ENCODE measurements at places on chromosomes 1 and 21.

GRCh38 chr1:56223968-56224367, 355.4 kb downstream of the PLPP3 start:
- DNase-seq = no peak

- peak; percentile 1 for DNase-seq
Observed at GRCh38 chr1:27233667-27234048, 774 bp upstream of the WDTC1 start.

DNA sequence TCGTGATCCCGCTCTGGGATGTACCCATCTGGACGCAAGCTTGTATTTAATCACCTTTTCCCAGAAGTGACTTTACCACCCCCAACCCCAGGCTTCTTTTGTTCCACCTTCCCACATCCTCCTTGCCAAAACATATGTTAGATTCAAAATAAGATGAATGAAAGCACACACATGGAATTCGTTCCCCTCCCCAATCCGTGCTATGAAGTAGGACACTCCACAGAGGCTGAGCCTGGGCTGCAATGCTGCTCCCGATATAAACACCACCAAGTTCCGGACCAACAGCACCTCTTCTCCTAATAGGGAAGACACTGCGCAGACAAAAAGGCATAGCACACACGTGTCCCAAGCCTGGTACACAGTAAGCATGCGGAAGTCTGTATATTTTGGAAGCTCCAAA, 86.1 kb downstream of the CLSTN1 start:
- DNase-seq = no peak

DNA sequence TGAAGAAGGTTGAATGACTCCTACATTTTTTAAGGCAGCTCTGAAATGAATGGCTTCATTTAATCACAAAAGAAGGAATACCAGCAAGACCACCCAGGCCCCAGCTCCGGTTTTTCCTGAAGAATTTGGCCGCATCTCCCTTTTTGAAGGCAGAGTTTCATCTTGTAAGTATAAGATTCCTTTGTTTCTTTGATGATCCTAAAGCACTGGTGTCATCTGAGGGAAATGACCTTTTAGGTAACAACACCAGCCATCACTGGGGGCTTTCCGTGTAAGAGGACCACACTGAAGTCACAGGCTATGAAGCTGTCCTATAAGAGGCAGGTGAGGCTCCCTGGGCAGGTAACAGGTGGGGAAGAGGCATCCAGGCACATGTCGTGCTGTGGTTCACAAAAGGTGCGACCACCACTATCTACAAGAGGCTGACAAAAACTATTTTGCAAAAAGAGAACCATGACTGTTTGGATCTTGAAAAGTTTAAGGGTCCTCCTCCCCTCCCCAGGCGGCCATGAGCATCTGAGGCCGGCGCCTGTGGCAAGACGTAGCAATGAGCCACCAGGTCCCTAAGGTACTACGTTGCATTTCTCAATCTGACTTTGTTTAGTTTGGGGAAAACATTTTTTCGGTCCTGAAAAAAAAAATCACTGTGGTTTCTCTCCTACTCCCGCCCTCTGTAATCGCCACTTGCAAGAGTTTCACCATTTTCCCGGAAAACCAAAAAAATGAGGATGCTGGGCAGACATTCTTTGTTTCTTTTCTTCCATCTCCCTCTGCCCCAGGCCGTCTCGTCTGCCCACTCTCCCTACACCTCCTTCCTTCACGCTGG, 46.3 kb upstream of the IRF2BP2 start:
- DNase-seq = no peak

GRCh38 chr1:231165371-231165770, 3.5 kb downstream of the TRIM67 start:
- no peak for DNase-seq

DNA sequence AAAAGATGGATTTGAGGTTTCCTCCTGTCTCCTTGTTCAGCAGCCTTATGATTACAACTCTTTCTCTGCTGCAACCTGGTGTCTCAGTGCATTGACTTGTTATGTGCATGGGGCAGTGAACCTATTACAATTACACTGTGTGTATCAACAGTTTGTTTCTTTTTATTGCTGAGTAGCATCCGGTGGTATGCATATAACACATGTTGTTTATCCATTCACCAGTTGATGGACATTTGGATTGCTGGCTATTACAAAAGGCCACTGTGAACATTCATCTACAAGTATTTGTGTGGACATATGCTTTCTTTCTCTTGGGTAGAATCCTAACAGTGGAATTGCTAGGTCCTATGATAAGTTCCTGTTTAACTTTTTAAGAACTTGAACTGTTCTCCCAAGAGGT, 65.9 kb downstream of the FMO4 start:
- no peak for DNase-seq

DNA sequence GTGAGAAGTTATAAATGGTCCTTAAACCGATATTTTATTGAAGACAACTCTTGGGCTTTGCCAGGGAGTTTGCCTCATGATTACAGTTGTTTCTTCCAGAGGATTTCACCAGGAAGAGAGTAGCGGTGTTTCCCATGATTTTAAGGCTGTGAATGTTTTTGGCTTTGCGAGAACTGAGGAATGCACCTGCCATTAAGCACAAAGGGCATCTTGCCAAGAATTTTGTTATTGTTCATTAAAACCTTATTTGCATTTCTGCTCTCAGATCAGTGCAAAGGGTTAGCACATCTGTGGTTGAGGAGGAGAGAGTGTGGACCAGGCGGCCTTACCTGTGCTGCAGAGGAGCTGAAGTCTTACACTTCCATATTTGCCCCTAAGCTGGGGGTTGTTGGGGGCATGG, 13.8 kb downstream of the CNIH3 start:
- no peak for DNase-seq

- no peak for DNase-seq
Observed at GRCh38 chr1:11101347-11101746, 1.7 kb upstream of the EXOSC10 start.

- DNase-seq = no peak
Observed at GRCh38 chr1:46601257-46602007, 2.6 kb downstream of the MKNK1 start.

- DNase-seq = no peak
Observed at GRCh38 chr1:33092438-33092837, 11.5 kb downstream of the AZIN2 start.
